NCI-H1930 (cell line): ENCODE measurements at places on chromosomes 1 and 21.

DNA sequence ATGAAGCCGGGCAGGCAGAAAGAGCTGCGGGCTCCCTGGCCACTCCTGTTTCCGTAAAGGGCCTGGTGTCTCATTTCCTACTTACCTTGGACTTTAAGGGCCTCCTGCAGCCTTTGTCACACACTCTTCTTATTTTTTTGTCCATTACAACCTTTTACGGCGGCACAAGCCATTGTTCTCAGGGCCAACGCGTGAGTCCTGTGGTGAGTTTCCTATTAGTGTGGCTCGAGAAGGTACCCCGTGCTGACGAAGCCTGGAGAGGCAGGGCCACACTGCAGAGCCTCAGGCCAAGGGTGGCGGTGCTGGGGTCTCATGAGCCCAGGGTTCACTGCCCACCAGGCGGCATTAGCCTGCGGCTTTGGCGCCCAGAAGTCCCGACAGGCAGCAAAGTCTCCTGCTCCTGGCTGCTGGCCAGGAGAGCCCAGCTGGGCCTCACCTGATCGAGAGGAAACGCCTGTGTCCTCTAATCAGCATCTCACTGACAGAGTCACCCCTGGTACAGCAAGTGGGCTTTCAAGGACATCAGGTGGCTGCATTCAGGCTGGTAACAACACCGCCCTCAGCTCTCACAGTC lies 62.0 kb downstream of the SIK1 start:
- DNase-seq, result no peak

DNA sequence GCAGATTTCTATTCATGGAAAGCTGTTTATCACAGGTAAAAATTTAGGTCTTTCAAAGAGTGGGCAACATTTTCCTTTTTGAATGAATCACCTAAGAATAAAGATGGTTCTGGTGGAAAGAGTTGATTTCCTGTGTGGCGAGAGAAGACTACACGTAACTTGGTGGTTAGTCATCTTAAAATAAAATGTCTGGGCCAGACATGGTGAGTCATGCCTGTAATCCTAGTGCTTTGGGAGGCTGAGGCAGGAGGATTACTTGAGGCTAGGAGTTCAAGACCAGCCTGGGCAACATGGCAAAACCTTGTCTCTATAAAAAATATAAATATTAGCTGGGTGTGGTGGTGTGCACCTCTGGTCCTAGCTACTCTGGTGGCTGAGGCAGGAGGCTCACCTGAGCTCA lies 65.7 kb downstream of the DISP1 start:
- no peak for DNase-seq

GRCh38 chr1:173914366-173914871 lies 2.7 kb downstream of the SERPINC1 start:
- no peak for DNase-seq

DNA sequence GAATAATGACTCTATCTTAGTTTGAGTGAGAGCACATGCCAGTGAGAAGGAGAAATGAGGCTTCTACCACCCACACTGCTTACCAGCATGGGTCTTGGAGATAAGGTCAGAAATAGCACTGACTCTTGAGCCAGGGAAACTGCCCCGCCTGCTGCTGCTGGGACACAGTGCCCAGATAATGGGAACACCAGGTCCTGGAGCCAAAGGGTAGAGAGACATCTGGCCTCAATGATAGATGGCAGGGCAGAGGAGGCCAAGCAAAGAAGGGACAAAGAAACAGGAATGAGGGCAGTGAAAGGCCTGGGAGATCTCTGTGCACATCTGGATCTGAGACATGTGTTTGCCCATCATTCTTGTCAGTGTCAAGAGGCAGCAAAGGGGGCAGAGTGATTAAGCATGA lies 97.4 kb downstream of the MIS18A start:
- DNase-seq, result no peak

- no peak for DNase-seq
Measured at GRCh38 chr1:42264511-42265190, 70.4 kb downstream of the FOXJ3 start.

GRCh38 chr1:22870201-22870871 lies 102.3 kb downstream of the LACTBL1 start:
- no peak for DNase-seq

- no peak for DNase-seq
Measured at GRCh38 chr1:192224396-192224795, 66.1 kb downstream of the RGS18 start.

DNA sequence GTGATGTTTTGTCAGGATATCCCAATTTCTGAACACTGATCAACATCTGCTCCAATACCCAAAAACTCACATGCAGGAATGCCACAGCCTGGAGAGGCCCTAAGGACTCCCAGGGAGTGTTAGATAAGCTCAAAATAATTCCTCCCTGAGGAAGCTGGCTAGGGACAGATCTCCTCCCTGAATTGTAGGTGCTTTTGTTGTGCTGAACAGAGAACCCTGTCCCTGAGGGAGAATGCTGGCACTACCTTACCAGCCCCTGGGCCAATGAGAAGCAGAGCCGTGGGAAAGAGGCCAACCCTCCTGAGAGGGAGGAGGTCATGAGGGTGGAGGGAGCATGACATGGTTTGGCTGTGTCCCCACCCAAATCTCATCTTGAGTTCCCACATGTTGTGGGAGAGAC lies 73.6 kb upstream of the PTGFRN start:
- DNase-seq, result no peak

GRCh38 chr1:33348194-33348593 lies 27.3 kb upstream of the A3GALT2 start:
- no peak for DNase-seq

- DNase-seq, result no peak
Measured at GRCh38 chr1:185474440-185475149, 157.6 kb upstream of the IVNS1ABP start.

DNA sequence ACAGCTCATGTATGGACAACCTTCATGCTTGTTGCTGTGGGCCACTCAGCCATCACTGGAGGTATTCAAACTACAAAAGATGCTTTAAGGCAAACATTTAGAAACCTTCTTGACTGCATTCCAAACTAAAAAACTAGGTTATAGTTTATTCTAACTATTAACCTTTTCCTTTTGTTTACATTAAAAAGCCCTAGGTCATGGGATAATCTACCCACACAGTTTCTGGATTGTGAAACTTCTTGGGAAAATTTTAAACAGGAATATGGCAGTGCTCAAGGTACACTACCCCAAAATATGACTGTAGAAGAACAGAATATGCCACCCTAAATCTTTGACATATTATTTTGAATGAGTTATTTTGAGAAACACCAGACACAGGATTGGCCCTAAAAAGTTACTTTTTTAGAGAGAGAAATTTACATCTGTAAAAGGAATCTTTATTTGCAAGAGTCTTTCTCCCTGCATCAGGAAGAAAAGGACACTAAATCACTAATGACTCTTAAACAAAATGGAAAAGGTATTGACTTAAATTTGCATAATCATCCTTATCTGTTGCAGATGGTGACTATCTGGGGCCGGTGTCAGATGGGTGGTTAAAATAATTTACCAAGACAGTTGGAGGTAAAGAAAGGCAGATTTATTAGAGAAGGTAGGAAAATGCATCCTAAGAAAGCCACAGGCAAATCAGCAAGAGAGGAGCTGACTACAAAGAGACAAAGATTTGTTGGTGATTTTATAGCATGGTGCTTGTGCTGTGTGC lies 25.1 kb upstream of the NUF2 start:
- DNase-seq, result no peak

GRCh38 chr1:50231209-50231608 lies 122.5 kb downstream of the ELAVL4 start:
- DNase-seq, result no peak

DNA sequence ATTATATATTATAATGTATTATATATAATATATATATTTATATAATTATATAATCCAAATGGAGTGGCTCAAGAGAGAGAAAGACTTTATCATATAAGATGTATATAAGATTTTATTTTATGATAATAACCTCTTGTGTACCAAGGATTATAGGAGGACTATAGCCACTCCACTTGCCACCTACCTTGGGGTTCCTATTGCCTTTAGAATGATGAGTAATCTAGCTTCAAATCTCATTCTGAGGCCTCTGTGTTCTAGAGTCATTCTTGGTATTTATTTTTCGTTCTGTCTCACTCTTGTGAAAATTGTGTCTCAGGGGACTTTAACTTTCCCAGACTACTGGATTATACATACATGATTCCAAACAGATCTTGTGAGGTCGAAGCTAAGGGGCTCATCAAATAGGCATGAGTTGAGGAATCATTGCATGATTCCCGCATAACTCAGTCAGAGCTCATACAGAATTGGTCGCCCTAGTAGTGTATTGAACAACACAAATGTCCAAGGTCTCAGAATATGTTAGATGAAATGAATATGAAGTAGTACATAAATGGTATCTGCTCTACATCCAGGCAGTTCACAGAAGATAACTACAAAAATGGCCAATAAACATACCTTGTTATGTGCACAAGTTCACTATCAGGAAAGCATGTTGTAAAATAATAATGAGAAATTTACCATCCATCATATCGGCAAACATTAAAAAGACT lies 159.5 kb upstream of the RNPC3 start:
- no peak for DNase-seq

GRCh38 chr1:185440877-185441276 lies 123.8 kb upstream of the IVNS1ABP start:
- DNase-seq, result no peak

DNA sequence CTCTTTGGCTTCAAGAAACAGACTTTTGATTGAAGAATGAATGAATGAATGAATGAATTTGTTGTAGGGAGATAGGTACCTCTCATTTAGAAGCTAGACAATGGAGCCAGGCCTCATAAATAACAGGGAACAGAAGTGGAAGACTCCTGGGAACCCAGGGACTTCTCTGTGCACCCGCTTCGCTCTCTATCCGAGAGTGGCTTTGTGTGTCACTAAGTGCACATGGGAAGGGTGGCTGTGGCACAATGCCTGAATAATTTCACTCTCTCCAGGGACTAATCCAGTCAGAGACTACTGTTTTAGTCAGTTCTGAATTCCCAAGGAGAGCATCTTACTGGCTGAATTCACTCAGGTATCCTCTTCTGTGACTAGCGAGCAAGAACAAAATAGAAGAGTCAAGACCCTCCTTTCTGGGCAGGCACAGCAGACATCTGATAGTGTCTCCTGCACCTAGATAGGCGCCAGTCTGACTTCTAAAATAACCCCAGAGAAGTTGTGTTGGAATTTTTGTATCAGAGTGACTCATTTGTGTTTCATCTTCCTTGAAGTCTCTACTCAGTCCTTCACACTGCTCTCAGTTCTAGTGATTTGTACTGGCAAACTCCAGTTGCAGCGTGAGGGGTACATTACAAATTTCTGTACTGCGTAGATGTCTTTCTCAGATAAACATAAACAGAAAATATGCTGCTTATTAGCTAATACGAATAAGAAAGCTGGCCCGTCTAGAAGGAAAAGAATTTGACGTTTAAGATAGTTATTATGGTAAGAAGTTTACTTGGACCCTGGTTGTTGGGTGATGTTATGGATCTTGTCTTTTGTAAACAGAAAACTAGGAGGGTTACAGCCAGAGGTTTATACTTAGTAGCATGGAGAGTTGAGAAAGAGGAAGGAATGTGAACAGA lies 34.0 kb downstream of the BACH1 start:
- no peak for DNase-seq

GRCh38 chr1:115068826-115069585 lies 20.3 kb downstream of the TSPAN2 start:
- no peak for DNase-seq
